NCI-H187 treated with DMSO at 0.1 percent for 48 hours (cell line): ENCODE measurements at places on chromosomes 11 and 22.
A peak's percentile ranks its signal among the peaks of the same experiment; 100 is the strongest.

DNA sequence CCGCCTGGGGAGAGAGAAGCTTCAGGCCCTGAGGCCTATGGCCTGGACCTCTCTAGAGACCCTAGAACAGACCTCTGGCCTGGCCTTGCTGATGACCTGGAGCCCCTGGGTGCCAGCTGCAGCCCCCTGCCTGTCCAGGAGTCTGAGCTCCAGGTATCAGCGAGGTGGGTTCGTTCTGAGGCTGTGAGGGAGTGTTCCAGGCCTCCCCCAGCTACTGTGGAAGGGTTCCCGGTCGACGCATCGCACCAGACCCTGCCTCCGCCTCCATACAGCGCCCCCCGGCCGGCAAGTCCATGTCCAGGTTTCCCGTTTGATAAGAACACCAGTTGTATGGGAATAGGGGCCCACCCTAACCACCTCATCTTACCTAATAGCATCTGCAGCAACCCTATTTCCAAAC lies 111.1 kb downstream of the KCNQ1 start:
- DNase-seq: no peak

DNA sequence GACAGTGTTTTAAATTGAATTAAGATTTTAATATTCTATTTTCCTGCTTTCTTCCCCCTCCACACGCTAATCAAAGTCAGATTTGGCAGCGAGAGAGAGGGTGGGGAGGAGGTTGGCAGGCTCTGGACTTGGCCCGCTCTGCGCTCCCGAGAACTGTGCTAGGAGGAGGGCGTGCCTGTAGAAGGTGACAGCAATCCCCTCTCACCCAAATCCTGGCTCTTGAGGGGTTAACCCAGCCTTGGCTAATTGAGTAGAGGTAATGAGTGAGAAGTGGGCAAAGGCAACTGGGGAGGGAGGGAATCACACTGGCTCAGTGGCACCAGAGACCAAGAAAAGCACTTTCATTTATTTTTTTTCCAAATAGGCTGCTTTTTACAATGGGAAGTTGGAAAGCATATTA lies 42.2 kb downstream of the BUD13 start:
- no peak for DNase-seq

- no peak for DNase-seq
These were observed 8.4 kb downstream of the FAM118A start for GRCh38 chr22:45318168-45318557.

DNA sequence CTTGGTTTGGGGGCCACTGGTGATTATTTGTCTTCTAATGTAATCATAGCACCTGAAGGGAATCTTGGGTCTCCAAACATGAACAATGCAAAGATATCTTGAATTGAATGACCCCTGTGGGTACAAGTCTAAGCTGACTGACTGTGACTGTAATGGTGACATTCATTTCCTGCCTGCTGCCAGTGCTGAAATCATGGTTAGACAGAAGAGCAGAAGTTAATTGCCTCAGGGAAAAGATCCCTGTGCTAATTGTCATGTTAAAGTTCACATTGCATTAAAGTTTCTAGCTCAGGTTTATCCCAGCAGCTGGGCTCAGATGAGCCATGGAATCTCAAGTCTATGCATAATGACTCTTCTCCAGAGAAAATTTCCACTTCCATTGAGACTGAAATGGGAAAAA lies 772.0 kb downstream of the ETS1 start:
- DNase-seq: no peak

GRCh38 chr11:76808996-76809395 lies 25.8 kb downstream of the TSKU start:
- DNase-seq: no peak

- DNase-seq: no peak
These were observed 19.3 kb upstream of the GLYATL1 start for GRCh38 chr11:58919980-58920379.

DNA sequence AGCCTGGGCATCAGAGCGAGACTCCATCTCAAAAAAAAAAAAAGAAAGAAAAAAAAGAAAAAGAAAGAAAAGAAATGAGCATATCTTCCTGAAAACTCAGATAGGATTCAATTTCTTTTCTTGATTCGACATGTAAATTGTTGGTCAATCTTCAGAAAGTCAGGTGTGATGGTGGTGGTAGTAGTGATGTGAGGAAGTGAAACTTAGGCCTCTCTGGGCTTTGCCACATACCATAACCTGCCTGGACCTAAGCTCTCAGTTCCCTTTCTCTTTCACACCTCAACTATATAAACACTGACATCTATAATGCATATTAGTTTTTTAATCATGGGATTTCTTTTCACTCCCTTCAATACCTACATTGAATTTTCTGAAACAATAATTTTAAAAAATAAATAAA lies 98.0 kb upstream of the TBCEL start:
- no peak for DNase-seq

GRCh38 chr11:64712430-64713015 lies 10.5 kb downstream of the NRXN2 start:
- DNase-seq: no peak

GRCh38 chr22:43313890-43314474 lies 29.2 kb downstream of the SCUBE1 start:
- DNase-seq: no peak

- no peak for DNase-seq
These were observed 47.9 kb upstream of the ADORA2A start for GRCh38 chr22:24379536-24379935.

DNA sequence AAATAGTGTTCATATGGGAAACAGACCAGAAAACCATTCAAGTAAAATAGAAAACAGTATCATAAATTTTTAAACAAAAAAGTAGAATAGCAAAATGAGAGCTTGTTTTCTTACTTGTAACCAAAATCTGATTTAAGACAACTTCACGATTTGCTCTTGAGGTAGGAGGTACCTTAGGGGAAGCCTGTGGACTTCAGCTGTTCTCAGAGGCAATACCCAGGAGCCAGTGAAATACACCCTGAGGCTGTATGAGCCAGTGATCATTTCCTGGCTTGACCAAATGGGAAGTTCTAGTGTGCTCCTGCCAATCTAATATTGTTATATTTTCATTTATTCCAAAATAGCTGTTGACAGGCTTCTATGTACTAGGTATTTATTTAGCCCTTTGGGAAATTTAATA lies 104.8 kb downstream of the ARHGAP42 start:
- no peak for DNase-seq

DNA sequence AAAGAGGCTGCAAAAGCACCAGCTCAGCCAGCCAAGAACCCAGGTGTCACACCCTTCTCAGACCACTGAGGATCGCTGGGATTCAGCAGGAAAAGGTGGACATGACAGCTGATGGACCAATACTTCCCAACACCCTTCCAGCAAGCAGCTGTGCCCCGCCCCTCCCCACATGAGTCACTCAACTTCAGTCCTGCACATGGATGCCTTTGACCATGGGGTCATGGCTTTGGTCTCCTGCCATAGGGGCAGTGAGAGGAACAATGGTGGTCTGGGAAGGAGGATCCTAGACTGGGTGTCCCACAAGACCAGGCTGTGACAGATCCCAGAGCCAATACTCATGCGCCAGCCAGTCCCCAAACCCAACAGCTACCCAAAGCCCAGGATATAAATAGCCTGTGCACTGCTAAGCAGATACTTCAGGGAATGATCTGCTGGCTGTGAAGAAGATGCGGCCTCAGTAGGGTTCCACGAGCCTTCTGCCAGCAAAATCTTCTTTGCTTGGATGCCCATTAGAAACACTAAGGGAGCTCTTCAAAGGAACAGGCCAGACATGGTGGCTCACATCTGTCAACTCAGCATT lies 5.5 kb upstream of the RGL4 start:
- no peak for DNase-seq

- no peak for DNase-seq
These were observed 14.8 kb downstream of the CD59 start for GRCh38 chr11:33721426-33721825.

GRCh38 chr11:62707277-62707861 lies at the start of the genes BSCL2 and GNG3:
TSS of gene BSCL2 (minus strand) at chr11:62707424. CDS start at chr11:62707195, 229 bp downstream.
TSS of gene GNG3 (plus strand) at chr11:62707676. CDS start at chr11:62708296, 620 bp downstream.
- DNase-seq: peak; percentile 20

- no peak for DNase-seq
These were observed 3.6 kb downstream of the EI24 start for GRCh38 chr11:125572916-125573315.

DNA sequence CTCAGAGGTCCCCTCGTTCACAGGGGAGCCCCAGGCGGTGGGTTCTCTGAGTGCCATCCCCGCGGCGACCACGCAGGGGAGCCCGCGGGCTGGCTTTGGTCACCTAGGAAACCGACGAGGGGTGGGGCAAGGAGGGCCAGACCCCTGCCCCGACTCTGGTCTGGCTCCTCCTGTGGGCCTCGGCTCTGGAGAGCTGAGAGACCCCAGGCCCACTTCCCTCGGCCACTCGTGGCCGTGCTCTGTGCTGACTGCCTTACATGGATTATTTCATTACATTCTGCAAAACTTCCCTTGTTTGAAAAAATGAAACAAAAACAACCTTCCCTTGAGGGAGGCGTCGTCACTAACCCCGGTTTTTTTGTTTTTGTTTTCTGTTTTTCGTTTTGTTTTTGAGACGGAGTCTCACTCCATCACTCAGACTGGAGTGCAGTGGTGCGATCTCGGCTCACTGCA lies 15.1 kb upstream of the CYTH4 start:
- DNase-seq: no peak

GRCh38 chr22:46041642-46042041 lies 64.7 kb upstream of the WNT7B start:
- DNase-seq: no peak

DNA sequence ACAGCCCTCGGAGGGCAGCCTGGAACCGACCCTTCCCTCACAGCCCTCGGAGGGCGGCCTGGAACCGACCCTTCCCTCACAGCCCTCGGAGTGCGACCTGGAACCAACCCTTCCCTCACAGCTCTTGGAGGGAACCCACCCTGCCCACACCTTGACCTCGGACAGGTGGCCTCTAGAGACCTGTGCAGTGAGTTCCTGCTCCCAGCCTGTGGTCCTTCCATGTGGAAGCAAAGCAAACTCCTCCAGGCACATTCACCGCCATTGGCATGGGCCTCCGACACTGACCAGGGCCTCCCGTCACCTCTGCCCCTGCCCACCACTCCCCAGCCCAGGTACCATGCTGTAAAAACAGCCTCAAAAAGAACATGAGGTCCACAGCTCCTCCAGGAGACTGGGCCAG lies 272.1 kb downstream of the BRD1 start:
- DNase-seq: no peak

- DNase-seq: no peak
These were observed 2.9 kb downstream of the INPP5J start for GRCh38 chr22:31125521-31126117.

GRCh38 chr11:71282581-71283351 lies 30.4 kb upstream of the SHANK2 start:
- no peak for DNase-seq

- DNase-seq: no peak
These were observed at the start of gene ELMOD1 for GRCh38 chr11:107590460-107591377. TSS of gene ELMOD1 (plus strand) at chr11:107591147. CDS start at chr11:107618190, 27,043 bp downstream.

GRCh38 chr11:34792814-34793258 lies 123.3 kb downstream of the APIP start:
- DNase-seq: no peak

DNA sequence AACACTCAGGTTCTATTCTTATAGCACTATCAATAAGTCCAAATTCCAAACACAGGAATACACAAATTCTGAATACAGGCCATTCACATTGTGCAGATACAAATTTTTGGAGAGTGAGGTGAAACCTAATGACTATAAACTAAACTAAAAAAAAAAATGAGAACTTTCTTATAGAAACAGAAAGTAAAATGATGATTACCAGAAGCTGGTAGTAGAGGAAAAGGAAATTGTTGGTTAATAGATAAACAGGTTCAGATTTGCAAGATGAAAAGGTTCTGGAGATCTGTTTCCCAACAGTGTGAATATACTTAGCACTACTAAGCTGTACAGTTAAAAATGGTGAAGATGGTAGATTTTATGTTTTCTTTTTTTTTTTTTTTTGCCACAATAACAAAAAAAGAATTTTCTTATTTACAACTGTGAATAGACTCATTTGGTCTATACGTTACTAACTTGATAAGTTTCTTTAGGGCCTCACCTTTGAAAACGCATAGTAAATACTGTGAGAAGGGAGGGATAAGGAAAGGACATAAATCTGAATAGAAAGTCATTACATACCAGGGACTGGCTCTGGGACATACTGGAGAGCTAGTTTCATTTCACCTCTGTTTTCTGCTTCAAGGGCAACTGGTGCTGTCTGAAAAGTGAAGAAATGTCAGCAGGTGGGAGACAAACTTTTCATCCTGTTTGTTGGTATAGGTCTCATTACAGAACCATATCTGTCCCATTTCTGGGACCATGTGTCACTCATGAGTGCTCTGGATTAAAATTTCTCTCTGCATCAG lies 14.2 kb upstream of the CCDC89 start:
- no peak for DNase-seq

GRCh38 chr11:134337051-134337450 lies 5.3 kb downstream of the GLB1L2 start:
- DNase-seq: no peak

DNA sequence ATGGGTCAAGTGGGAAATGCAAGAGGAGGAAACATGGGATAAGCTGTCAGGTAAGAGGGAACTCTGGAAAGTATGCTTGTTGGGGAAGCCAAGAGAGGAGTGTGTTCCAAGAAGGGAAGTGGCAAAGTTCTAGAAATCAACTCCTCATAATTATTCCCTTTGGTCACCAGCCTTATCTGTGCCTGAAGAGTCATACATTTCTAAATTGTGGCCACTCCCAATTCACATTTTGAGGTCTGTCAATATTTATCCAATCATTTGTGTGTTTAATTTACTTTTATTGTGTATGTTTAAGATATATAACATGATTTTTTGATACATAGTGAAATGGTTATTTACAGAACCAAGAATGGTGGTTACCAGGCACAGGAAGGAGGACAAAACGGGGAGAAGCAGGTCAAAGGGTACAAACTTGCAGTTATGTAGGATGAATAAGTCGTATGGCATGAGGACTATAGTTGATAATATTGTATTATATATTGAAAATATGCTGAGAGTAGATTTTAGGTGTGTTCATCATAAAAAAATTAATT lies 131.7 kb downstream of the GRIA4 start:
- no peak for DNase-seq

DNA sequence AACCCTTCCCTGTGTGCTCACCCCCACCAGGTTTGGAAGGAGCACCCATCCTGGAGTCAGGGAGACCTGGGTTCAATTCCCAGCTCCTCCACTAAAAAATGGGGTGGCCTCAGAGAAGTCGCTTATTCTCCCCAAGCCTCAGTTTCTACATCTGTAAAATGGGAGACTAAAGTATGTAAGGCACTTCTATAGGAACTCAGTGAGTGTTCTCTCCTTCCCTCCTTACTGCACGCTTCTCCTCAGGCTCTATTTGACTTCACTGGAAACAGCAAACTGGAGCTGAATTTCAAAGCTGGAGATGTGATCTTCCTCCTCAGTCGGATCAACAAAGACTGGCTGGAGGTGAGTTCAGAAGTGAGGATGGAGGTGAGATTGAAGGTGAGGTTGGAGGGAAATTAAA lies 11.3 kb downstream of the NCF4 start:
- DNase-seq: no peak

DNA sequence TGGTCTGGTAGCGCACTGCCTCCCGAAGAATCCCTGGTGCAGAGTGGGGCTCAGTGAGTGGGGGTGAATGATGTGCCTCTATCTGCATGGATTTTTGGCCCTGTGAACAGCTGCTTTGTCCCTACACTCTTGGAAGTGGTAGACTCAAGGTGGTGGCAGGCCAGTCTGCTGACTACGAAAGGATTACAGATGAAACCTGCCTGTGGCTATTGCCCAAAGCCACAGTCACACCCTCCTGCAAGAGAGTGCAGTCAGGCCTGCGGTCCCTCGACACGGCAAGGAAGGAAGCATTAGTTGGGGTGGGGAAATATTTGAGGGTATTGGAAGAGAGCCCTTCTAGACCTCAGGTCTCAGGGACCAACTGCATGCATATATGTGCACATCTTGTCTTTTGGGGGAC lies 63.7 kb downstream of the DSCAML1 start:
- DNase-seq: no peak

- no peak for DNase-seq
These were observed 326.7 kb upstream of the NCAM1 start for GRCh38 chr11:112634551-112634950.
